ENCODE measurements at places on chromosomes 5 and 9. TPM values are rescaled to one million over a fixed set of nuclear protein-coding genes. Genes with fewer than 3 reads are reported as not detected.

DNA sequence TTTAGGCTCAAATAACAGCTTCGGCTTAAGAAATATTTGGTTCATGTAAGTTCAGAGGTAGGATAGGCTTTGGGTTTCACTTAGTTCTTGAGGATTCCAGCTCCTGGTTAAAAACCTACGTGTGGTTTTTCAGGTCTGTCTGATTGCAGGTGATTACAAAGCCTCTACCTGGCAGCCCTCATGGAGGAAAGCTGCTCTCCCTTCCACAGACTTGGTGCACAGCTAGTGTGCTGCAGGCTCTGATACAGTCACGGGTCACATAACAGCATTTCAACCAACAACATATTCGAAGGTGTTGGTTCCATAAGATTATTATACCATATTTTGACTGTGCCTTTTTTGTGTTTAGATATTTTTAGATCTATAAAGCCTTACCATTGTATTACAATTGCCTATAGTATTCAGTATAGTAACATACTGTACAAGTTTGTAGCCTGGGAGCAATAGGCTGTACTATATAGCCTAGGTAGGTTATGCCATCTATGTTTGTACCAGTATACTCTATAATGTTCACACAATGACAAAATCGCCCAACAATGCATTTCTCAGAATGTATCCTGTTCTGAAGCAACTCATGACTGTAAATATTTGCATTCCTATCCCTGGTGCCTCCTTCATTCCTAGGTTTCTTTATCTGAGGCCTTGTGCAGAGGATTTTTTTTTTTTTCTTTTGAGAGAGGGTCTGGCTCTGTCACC, 8.0 kb upstream of the DCP2 start:
- no peak overlapping the region for H3K27ac ChIP-seq
- no peaks in the 10 kb centered on the region for H3K36me3 ChIP-seq
- DNase-seq, result no peak
- H3K27me3 ChIP-seq, result no peaks in the 10 kb centered on the region

DNA sequence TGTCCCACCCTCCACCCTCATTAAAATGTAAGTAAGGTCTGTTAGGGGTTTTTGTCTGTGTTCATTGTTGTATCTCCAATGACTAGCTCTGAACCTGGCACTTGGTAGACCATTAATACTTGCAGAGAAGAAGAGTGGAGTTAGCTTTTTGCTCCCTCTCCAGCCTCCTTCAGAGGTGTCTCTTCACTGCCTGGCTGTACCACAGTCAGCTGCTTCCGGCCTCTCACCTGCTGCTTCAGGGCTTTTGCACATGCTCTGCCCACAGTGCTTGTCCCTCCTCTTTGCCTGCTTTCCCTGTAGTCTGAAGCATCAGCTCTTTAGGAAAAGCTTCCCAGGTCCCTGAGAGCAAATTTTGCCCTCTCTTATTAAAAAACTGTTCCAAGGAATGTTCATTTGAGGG, 83.6 kb downstream of the SNX24 start:
- no peak overlapping the region for H3K27ac ChIP-seq
- H3K27me3 ChIP-seq, result no peaks in the 10 kb centered on the region
- H3K36me3 ChIP-seq, result no peaks in the 10 kb centered on the region
- no peak overlapping the region for H3K4me3 ChIP-seq
- no peak for DNase-seq
- H3K4me1 ChIP-seq, result peaks cover 8% of the 10 kb centered on the region

DNA sequence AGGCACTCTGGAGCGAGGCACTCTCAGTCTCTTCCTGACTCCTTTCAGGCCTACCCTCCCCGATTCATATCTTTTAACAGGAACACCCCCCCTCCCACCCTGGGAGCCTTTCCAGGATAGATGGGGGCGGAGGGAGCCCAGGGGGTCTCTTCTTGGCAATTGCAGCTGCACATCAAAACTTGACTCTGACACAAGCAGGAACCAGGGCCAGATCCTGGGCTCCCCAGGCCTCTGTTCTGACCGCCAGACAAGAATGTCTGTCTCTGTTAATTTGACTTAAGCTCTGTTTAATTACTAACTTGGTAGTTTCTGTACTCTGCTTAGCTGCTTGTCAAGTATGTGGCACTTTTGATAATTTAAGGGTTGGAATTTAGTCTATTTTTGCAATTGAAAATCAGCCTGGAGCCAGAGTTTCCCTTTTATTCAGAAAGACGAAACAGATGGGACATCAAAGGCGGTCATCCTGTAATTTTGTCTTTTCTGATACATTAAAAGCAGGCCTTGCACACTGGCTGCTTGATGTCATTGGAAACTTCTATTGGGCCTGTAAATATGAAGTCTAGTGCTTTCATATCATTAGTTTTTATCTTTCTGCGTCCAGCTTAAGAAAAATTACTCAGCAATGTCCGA, 43.3 kb downstream of the ACTL7B start:
- no peaks in the 10 kb centered on the region for H3K36me3 ChIP-seq
- H3K27me3 ChIP-seq, result no peaks in the 10 kb centered on the region
- H3K4me1 ChIP-seq, result peaks cover 7% of the 10 kb centered on the region
- H3K4me3 ChIP-seq, result no peak overlapping the region
- H3K27ac ChIP-seq, result no peak overlapping the region

DNA sequence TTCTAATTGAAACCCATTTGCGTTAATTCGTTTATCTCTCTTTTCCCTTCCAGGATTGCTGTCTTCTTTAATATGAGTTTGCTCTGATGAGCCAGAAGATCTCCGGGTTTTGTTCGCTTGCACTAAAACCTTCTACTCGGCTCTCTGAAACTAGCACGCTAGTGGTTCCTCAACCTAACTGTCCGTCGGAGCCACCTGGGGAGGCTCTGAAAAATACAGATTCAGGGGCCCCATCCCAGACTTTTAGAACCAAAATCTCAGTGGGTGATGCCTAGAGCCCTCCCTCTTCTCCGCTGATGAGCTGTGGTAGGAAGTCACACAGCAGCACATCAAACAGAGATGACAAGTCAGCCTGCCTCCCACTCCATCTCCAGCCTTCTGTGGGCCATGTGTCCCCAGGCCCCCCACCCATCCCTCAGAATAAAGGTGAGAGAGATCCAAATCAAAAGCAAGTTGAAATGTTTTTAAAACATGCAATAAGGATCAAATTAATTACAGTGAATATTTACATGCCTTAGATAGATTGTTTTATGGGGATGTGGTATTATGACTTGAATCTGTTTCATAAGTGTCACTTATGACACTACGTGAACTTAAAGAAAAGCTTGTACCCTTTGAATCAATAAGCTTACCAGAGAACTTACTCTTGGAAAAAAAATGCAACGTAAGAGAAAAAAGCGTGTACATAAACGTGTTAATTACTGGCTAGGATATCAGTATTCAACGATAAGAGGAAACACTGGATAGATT, 16.4 kb downstream of the FCN2 start:
- no peak for DNase-seq
- no peaks in the 10 kb centered on the region for H3K4me1 ChIP-seq
- H3K27ac ChIP-seq, result no peak overlapping the region
- no peak overlapping the region for H3K4me3 ChIP-seq
- no peaks in the 10 kb centered on the region for H3K36me3 ChIP-seq
- no peaks in the 10 kb centered on the region for H3K27me3 ChIP-seq

The TRIO gene
- total RNA-seq, result 76.3 TPM

DNA sequence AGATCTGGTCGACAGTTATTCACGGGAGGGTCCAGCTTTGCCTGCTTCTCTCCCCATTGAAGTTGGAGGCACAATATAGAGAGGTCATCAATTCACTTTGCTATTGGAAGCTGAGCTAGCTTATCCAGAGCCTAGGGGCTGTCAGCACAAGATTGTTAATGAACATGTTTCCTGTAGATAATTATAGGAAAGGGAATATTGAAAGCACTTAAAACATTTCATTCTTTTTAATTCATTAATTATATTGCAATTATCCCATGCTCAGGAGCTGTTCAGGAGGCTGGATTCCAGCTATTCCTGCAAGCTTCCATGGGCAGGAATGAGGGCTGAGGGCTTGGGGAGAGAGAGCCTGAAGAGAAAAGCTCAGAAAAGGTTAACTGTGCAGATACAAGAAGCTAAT, 153.1 kb upstream of the BRINP1 start:
- H3K36me3 ChIP-seq, result no peaks in the 10 kb centered on the region
- no peaks in the 10 kb centered on the region for H3K4me1 ChIP-seq
- no peak overlapping the region for H3K4me3 ChIP-seq
- no peaks in the 10 kb centered on the region for H3K27me3 ChIP-seq
- no peak for DNase-seq
- no peak overlapping the region for H3K27ac ChIP-seq

GRCh38 chr9:124510650-124511425, 3.6 kb upstream of the NR5A1 start:
- H3K4me1 ChIP-seq, result peaks cover 27% of the 10 kb centered on the region
- no peaks in the 10 kb centered on the region for H3K36me3 ChIP-seq
- DNase-seq, result no peak
- peaks cover 9% of the 10 kb centered on the region for H3K27me3 ChIP-seq
- no peak overlapping the region for H3K4me3 ChIP-seq
